ENCODE measurements at places on chromosomes 5 and 9.

DNA sequence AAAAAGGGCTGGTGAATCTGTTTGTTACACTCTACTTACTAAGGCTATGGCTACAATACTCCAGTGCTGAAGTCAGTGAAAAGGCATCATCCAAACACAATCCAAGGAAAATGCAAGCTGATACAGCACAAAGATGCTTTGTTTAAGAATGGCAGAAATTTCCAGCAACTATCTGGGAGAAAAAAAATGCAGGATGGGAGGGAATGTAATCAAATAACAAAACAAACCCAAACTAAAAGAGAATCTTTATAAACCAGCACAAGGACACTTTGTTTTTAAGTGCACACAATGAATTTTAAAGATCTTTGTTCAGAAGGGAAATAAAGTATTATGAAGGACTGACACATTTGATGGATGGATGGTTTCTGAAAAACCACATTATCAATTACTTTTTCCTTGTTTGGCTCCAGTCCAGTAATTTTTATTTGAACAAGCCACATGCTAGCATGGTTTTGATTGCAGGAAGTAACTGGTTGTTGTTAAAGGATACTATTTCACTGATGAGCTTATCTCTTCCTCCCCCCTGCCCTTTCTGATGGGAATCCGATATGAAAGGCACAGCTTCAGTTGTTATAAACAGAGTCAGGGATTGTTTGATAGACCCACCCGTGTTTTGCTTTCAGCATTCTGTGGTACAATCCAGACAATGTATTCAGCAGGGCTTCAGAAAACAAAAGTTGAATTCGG lies 12.1 kb upstream of the TLE4 start:
- no peak for DNase-seq

DNA sequence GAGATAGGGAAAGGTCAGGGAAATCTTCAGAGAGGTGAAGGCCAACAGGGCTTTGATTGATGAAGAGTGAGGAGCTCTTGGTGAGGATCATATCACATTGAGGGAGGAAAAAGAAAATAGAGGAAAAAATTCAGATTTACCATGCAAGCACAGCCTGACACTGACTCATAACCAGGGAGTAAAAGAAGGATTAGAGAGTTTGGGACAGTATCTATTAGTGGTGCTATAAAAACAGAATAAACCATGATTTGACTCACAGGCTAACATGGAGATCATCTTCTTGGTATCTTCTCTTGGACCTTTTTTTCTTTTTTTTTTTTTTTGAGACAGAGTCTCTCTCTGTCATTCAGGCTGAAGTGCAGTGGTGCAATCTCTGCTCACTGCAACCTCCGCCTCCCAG lies 44.4 kb downstream of the MUSK start:
- no peak for DNase-seq

DNA sequence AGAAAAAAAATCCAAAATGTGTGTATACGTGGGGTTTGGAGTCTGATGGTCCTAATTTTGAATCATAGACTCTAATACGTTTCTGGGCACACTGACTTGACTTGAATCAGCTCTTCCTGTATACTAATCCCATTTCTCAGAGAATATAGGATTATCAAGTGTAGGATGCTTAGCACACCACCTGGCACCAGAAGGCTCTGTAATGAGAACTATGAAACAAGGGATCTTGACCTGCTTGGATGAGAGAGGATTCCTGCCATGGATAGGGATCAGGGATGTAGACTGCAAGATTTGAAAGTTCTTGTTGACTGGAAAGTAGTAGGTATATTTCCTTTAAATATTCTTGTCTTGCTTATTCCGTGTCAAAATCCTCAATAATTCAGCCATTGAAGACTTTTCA lies 7.8 kb downstream of the HSPA4 start:
- no peak for DNase-seq

GRCh38 chr9:116726602-116727001 lies 39.5 kb downstream of the TRIM32 start:
- no peak for DNase-seq

DNA sequence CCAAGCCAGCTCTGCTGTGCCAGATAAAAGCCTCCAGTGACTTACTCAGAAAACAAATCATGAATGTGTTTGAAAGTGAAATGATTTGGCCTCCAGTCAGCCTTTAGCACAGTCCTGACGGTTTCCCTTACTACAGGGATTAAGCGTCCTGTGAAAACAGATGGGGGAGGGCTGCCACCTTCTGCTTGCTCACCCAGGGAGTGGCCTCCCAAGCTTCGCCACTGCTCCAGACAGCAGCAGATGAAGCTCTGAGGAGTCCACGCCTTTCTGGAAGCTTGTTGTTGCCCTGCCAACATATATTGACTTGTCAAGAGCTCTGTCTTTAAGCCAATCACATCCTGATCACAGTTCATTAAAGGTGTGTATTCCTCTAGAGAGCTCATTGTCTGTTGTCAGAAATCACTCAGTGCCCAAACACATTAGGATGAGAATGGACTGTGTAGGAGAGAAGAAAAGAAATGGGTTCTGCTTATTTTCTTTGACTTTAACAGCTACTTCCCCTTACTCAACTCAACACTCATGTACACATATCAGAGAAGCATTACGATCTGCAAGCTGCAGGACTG lies 4.9 kb upstream of the FYB1 start:
- DNase-seq, result no peak

DNA sequence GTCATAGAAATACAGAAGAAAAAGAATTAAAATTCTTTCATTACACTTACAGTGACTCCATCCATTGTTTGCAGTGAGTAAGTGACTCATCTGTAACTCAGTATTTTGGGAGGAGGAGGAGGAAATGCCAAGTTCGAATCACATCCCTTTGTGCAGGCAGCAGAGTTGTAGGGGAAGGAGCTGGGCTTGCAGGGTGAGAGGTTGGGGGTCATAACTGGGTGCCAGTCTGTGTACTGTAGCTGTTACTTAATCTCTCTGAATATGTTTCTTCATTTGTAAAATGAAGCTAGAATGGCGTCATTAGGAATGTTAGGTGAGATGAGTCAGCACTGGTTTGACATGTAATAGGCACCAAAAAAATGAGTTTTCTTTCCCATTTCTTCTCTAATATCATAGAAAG lies 235.7 kb upstream of the ADAMTSL1 start:
- no peak for DNase-seq

- no peak for DNase-seq
These were observed 22.4 kb upstream of the TNFAIP8 start for GRCh38 chr5:119333421-119333851.

DNA sequence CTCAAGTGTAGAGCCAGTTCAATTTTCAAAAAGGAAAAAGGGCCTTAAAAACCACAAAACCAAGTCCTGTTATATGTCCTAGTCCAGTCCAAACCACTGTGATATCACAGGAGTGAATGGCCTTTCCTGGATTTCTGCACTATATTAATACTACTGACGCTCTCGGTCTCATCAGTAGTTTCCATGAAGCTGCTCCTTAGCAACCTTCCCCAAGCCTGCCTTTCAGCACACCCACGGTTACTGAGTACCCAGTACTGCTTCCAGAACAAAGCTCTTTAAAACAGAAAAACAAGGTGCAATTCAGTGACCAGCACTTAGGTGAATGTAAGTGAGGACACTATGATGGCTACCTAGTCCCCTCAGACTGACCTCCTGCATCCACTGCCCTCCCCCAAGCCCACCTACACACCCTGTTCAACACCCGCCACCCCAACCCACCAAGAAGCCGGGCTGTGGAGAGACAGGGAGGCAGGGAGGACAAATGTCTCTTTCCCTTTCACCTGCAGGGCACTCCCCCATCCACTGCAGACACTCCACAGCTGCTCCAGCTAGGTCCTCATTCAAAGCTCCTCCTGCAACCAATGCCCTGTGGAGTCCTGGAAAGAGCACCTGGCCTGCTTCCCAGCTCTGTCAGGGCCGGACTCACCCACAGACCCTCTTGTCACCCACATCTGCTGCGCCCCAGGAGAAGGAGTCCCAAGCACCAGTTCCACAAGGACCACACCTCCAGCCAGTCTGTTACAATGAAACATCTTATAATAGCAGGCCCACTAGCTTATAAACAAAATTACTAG lies 25.9 kb downstream of the PSMB7 start:
- no peak for DNase-seq

DNA sequence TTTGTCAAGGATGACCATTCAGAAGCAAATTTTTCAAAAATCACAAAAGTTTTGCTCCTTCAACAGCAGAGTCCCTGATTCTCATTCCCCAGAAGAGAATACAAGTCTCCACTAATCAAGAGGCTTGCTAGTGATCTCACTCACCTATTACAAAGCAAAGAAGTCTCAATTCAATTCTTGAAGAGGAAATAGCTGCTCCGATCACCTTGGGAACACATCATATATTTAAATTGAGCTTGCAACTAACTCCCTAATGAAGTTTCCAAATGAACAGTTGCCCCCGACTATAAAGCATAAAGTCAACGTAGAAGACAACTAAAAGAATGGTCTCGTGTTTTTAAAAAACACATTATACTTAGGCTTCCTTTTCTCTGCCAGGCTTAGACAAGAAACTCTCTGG lies 1.6 kb downstream of the LIFR start:
- DNase-seq, result no peak

GRCh38 chr9:122004589-122004988 lies 88.5 kb downstream of the TTLL11 start:
- DNase-seq, result no peak

GRCh38 chr9:80806671-80807070 lies 882.7 kb downstream of the TLE1 start:
- DNase-seq, result no peak

DNA sequence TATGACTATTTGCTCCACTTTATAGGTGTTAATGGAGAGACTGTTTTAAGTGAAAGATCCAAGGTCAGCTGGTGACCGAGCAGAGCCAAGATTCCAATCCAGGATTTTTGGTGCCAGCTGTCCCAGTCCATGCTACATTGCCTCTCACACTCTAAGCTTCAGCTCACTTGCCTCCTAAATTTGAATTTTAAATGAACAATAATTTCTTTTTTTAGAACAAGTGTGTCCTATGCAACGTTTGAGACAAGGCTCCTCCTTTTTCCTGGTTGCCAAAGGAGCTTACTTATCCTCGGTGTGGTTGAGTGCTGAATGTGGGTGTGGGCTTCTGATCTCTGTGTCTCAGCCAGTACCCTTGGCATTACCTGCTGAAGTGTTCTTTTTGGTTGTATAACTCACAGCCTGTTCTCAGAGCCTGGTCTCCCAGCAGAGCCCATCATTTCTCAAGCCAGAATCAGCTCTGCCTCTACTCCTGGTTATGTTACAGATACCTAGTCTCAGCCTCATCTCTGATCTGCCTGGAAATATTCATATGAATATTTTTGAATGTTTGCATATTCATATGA lies 4.0 kb upstream of the PRRC1 start:
- DNase-seq, result no peak

DNA sequence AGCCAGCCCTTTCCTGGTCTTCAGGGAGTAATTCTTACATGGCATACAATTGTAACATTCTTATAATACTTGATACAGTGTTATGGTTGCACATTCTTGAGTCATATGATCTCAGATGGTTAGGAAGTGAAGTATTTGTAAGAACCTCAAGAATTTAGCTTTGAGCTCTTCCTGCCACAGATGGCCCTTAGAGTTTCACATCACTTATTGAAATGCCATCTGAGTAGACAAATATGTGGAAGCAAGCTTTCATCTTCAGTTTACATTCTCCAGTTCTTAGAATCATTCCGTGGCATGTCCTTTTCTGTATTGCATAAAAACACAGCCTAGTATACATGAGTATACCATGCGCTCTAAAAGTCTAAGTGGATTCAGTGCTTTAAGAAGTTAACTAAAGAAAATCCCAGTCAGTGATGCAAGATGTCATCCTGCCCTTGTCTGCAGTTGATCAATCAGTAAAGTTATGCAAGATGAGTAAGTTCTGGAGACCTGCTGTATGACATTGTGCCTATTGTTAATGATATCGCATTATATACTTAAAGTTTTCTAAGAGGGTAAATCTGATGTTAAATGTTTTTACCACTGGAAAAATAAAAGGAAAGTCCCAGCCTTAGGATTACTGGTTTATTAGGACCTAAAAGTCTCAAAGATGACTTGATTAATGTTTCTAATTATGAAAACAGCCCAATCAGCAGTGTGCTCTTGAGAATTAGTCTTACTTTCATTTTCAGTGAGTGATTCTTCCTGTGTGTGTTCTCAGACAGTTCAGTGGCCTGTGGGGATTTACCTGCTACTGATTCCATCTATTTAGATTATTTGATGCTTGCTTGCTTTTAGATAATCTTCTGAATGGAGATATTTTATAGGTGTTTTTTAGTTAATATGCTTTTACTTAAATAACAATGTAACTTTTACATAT lies 29.4 kb downstream of the RHOBTB3 start:
- DNase-seq, result no peak

GRCh38 chr9:122552812-122553211 lies at the start of gene OR1N2:
OR1N2 (plus strand) TSS chr9:122553112; CDS start chr9:122553212, 100 bp downstream.
- no peak for DNase-seq

- DNase-seq, result no peak
These were observed 142.1 kb upstream of the CCDC152 start for GRCh38 chr5:42614509-42614908.

DNA sequence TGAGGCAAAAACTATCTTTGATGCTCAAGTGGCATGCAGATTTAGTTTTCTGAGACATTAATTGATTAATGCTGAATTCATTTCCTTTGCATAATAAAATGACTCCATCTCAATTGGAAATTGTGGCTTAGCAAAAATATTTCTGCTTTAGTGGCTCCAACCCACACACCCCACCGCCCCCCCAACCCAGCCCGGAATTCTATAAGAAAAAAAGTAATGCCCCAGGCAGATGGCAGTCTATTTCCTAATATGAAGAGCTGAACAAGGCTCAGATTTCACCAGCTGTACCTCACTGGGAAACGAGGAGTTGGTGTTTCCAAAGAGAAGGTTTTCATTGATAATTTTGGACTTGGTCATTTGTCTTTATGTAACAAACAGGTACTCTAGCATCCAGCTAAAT lies 182.1 kb downstream of the FBN2 start:
- no peak for DNase-seq

DNA sequence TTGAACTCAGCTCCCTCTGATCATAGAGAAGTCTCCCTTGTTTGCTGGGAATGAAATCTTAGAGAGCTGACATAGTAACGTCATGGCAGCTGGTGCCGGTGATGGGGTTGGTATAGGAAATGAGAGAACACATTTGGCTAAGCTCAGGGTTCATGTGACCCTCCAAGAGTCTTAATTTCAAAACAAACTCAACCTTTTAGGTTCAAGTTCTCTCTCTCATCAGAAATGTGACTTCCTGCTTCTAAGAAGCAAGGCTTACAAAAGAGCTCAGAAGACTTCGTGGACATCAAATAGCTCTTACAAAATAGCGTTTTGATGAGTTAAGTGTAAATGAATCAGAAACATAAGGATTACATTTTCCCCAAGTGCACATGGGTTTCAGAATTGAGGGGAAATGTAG lies 97.3 kb downstream of the PAPPA start:
- no peak for DNase-seq

GRCh38 chr5:87359106-87359505 lies 53.6 kb downstream of the CCNH start:
- no peak for DNase-seq
